Left renal pelvis (tissue), 4 donors: ENCODE measurements at places on chromosomes 3 and 15. TPM values are rescaled to one million over a fixed set of nuclear protein-coding genes. Genes with fewer than 3 reads are reported as not detected.

GRCh38 chr15:80931191-80931590 lies 58.4 kb downstream of the MESD start:
- DNase-seq, result no peak

- DNase-seq, result no peak
Measured at GRCh38 chr15:100658895-100659294, 56.5 kb downstream of the ASB7 start.

GRCh38 chr3:82927309-82928253 lies 1166.1 kb upstream of the GBE1 start:
- DNase-seq, result no peak

- DNase-seq, result no peak
Measured at GRCh38 chr3:186258968-186259367, 103.1 kb downstream of the DGKG start.

DNA sequence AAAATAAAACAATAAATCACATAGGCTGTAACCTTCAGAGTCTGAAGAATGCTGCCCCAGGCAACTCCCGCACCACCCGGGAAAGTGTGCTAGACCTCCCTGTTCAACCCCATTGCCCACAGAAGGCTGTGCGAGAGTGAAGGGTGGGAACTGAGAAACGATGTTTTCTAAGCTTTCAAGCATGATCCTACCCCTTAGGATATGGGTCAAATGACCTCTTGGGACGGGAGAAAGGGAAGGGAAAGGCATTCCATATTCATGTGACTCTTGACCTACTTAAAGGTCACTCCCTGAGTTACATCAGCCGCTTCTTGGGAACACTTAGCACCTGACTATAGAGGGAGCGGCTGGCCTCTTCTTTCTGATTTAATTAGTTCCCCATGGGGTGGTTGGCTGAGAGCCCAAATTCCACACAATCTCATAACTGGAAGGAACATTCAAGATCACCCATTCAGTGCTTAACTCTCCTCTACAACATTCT lies 114.7 kb upstream of the SLC24A5 start:
- DNase-seq, result peak; percentile 61

- DNase-seq, result no peak
Measured at GRCh38 chr3:156059950-156060501, 60.4 kb upstream of the KCNAB1 start.

- no peak for DNase-seq
Measured at GRCh38 chr15:75924576-75924975, 20.9 kb downstream of the FBXO22 start.

GRCh38 chr3:14497321-14497720 lies 42.8 kb downstream of the GRIP2 start:
- no peak for DNase-seq

GRCh38 chr3:70516076-70516475 lies 203.6 kb upstream of the MDFIC2 start:
- no peak for DNase-seq

DNA sequence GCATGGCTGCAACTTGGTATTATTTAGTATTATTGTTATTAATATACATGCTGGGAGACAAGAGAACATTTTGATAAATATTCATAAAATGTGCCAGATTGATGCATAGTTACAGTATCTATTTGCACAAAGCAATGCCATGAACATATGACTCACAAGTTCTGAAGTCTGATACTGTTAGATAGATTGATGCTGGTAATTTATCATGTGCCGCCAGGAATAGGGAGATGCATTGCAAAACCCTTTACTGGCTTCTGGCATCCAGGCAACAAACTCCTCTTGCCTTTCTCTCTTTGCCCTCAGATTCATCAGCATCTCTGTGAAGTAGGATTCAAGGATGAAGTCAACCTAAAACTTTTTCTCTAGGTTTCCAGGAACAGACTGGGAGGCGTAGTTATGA lies 41.0 kb upstream of the SLC25A26 start:
- no peak for DNase-seq

GRCh38 chr15:84766461-84767035 lies 18.2 kb downstream of the ZNF592 start:
- DNase-seq, result no peak

Gene CCDC9B
- 13.8 TPM for polyA plus RNA-seq

Gene ST3GAL6
- 75.5 TPM for polyA plus RNA-seq

Gene CHRNA5
- polyA plus RNA-seq, result 5.6 TPM
